MG63 (cell line): ENCODE measurements at places on chromosomes 11 and 22. TPM values are rescaled to one million over a fixed set of nuclear protein-coding genes. Genes with fewer than 3 reads are reported as not detected.

DNA sequence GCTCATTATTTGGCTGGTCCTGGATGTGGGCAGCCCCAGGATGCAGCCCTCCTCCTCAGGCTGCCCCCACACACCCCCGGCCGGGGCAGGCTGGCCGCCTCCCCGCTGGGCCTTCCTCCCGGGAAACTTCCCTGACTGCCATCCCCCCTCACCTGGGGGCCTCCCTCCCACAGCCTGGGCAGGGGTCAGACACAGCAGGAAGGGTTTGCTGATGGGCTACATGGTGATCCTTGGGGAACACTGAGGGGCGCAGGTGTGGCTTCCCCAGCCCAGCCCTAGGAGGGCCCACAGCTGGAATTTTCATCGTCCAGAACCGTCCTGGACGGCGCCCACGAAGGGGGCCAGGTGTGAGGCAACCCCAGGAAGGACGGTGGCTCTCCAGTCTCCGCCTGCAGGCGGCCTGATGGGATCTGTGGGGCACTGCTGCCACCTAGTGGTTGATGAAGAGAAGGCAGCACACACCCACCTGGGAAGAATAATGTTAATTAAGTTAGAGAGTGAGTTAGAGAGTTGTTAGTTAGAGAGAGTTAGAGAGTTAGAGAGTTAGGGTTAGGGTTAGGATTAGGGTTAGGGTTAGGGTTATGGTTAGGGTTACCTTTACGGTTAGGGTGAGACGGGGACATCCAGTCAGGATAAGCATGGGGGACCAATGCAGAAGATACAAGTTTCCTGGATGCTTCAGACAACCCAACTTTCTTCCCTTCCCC is 75.9 kb upstream of the PRR5 start:
- peak; percentile 45 for DNase-seq

PIH1D2 gene
- 4.9 and 14.6 TPM in 2 replicates for total RNA-seq

DNA sequence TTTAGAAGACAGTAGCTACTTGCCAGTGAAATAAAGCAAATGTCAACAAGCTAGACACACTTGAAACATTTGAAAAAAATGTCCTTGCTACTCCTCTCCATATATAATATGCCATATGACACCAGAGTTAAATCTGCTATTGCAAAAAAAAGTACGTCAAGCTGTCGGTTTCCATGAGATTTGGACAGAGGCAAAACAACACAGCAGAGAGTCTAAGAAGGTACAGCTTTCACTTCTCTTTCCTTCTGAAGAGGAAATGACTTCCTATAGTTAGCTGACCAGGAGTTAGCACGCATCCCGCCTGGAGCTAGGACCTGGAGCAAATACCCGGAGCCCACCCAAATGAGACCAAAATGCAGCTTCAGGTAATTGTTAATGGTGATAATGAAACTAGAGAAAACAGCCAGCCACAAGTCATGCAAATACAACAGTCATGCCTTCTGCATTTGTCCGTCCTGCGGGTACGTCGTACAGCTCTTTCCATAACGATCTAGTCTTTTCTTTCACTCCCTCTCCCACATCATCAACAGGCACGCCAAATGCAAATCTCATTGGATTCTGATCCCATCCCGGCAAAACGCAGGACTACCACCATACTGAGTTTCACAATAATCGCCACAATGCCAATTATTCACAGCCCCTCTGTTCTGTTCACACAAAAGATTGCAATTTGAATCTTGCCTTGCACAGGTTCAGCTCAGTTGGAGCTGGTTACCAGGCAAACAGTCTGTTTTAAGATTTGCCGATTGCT is 395.0 kb upstream of the CCDC90B start:
- DNase-seq, result no peak

BATF2 gene
- 1.3 TPM in 1 of 2 replicates, not detected in the other for total RNA-seq

DNA sequence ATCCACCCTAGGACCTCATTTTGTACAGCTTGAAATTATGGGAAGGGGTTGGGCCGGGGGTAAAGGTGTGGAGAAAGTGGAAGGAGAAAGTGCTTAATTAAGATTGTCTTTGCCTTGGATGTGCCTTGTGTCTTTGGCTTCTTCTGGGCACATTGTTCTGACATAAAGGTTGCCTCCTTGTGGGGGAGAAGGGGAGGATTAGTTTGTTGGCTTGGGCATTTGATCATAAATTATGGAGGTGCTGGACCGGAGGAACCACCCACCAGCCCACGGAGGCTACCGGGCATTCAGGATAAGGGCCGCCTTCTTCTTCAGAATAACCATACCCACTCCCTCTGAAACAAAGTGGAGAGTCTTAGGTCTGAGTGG is 1.3 kb downstream of the PAFAH1B2 start:
- DNase-seq, result peak; percentile 6

GRCh38 chr11:15199693-15200092 is 85.0 kb downstream of the INSC start:
- DNase-seq, result peak; percentile 94

- peak; percentile 93 for DNase-seq
Observed at GRCh38 chr22:41557401-41558240, 3.2 kb upstream of the CSDC2 start.
